ENCODE measurements at places on chromosomes 7 and 10. TPM values are rescaled to one million over a fixed set of nuclear protein-coding genes. Genes with fewer than 3 reads are reported as not detected.
A peak's percentile ranks its signal among the peaks of the same experiment; 100 is the strongest.

DNA sequence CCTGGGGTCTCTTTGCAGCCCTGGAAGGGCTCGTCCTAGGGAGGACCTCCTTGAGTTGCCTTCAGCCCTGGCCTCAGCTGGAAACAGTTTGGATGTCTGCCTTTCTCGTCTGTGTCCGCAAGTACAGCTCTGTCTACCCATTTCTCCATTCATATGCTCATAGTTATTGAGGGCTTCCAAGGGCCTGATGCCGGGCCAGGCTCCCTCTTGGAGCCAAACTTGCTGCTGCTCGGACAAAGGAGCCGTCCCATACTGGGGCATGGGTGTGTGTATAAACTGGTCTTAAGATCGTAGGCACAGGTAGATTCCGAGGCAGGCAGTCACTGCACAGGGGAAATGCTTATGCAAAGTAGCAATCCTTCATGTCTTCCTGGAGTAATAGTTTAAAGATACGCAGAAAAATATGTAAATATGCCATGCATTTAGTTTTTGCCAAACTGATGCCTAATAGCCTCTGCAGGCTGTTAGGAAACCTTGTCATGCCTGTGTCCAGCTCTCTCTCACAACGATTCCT is 117.0 kb upstream of the BTBD16 start:
- no peak overlapping the region for H3K27ac ChIP-seq
- no peaks in the 10 kb centered on the region for H3K36me3 ChIP-seq
- no peak for DNase-seq
- no peaks in the 10 kb centered on the region for H3K4me1 ChIP-seq

GRCh38 chr7:157477550-157478212 is 140.9 kb downstream of the DNAJB6 start:
- no peaks in the 10 kb centered on the region for H3K36me3 ChIP-seq
- no peaks in the 10 kb centered on the region for H3K4me1 ChIP-seq
- no peak overlapping the region for H3K27ac ChIP-seq
- no peak overlapping the region for H3K4me3 ChIP-seq

The GPC2 gene
- 6.1 TPM for total RNA-seq

The CUL1 gene
- 51.1 TPM for total RNA-seq

GRCh38 chr10:33706191-33706590 is 371.7 kb upstream of the NRP1 start:
- H3K4me3 ChIP-seq = no peak overlapping the region
- no peaks in the 10 kb centered on the region for H3K36me3 ChIP-seq
- DNase-seq = no peak
- no peaks in the 10 kb centered on the region for H3K4me1 ChIP-seq

GRCh38 chr7:22610951-22611757 is 111.2 kb upstream of the STEAP1B start:
- no peak for DNase-seq
- no peaks in the 10 kb centered on the region for H3K27me3 ChIP-seq
- H3K36me3 ChIP-seq = no peaks in the 10 kb centered on the region

The MYL7 gene
- not detected for total RNA-seq

DNA sequence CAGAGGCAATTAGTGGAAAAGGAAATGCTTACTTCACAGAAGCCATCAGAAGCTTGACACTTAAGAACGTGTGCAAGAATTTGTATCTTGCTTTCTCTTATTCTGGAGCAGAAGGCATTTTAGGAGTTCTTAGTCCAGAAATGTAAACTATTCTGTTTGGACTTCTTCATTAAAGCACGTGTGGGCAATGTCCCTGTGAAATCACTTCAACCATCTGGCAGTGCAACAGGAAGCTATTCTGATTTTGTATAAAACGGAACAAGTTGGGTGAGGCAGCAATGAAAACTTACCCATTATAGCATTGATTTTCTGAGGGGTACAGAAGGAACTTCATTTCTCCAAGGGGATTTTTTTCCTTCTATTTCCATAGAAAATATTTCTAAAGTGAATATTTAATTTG is 21.3 kb upstream of the ARHGAP21 start:
- no peak for DNase-seq
- no peak overlapping the region for H3K4me3 ChIP-seq
- no peaks in the 10 kb centered on the region for H3K36me3 ChIP-seq
- no peaks in the 10 kb centered on the region for H3K4me1 ChIP-seq
- no peaks in the 10 kb centered on the region for H3K27me3 ChIP-seq

The C10orf53 gene
- total RNA-seq = not detected

The AASS gene
- total RNA-seq = 10.8 TPM

GRCh38 chr7:7620236-7620635 is 20.3 kb upstream of the UMAD1 start:
- no peak for DNase-seq
- H3K4me3 ChIP-seq = no peak overlapping the region
- no peaks in the 10 kb centered on the region for H3K36me3 ChIP-seq
- H3K27ac ChIP-seq = no peak overlapping the region

DNA sequence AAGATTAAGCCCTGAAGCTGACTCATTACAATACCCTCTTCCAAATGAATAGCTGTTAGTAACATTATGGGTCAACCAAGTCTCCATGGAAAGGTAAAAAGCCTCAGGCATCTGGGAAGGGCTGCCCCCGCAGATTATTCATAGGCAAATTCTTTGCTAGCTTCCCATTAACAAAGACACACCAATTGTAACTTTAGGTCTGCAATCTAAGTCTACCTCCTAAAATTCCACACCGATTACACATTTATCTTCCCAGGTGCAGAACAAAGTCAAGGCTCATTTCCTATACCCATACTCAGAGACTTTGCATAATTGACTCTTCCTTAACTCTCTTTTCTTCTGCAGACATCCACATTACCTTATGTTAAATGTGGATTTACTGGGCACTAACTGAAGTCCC is 826.3 kb upstream of the MBL2 start:
- no peak overlapping the region for H3K4me3 ChIP-seq
- no peaks in the 10 kb centered on the region for H3K27me3 ChIP-seq
- no peak for DNase-seq
- H3K4me1 ChIP-seq = no peaks in the 10 kb centered on the region

GRCh38 chr7:80940539-80941207 is 21.8 kb upstream of the SEMA3C start:
- no peak overlapping the region for H3K4me3 ChIP-seq
- no peaks in the 10 kb centered on the region for H3K36me3 ChIP-seq
- no peaks in the 10 kb centered on the region for H3K27me3 ChIP-seq
- H3K27ac ChIP-seq = no peak overlapping the region
- H3K4me1 ChIP-seq = no peaks in the 10 kb centered on the region
- DNase-seq = no peak

GRCh38 chr7:99099499-99100077 is 44.3 kb downstream of the SMURF1 start:
- H3K4me3 ChIP-seq = no peak overlapping the region
- no peaks in the 10 kb centered on the region for H3K36me3 ChIP-seq
- H3K4me1 ChIP-seq = no peaks in the 10 kb centered on the region

The NEURL1 gene
- total RNA-seq = 0.30 TPM

GRCh38 chr10:1638889-1639419 is 98.4 kb downstream of the ADARB2 start:
- no peaks in the 10 kb centered on the region for H3K27me3 ChIP-seq
- no peak overlapping the region for H3K4me3 ChIP-seq
- H3K27ac ChIP-seq = no peak overlapping the region

The H2BK1 gene
- 3.1 TPM for total RNA-seq

- H3K27ac ChIP-seq = no peak overlapping the region
- no peaks in the 10 kb centered on the region for H3K4me1 ChIP-seq
- no peaks in the 10 kb centered on the region for H3K27me3 ChIP-seq
- no peak overlapping the region for H3K4me3 ChIP-seq
- H3K36me3 ChIP-seq = no peaks in the 10 kb centered on the region
- DNase-seq = no peak
Measured at GRCh38 chr7:28767356-28767755, 190.8 kb downstream of the TRIL start.

DNA sequence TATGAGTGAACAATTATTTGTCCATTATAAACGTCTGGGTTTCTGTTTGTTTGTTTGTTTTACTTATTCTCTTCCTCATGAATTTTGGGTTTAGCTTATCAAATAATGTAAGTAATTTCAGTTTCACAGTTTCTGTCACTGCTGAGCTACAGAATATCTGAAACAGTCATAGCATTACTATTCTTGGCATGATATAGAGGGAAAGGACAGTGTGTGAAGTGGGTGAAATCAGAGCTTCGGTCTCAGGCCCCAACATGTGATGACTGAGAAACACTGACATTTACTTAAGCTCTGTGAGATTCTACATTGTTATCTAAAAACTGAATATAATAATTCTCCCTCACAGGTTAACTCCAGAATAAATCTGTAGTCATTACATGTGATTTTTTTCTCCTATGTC is 8.8 kb upstream of the OR6V1 start:
- peaks cover 15% of the 10 kb centered on the region for H3K4me1 ChIP-seq
- no peak for DNase-seq
- no peak overlapping the region for H3K4me3 ChIP-seq
- H3K27me3 ChIP-seq = no peaks in the 10 kb centered on the region
- H3K36me3 ChIP-seq = no peaks in the 10 kb centered on the region

GRCh38 chr7:5424749-5425506 is 1.3 kb upstream of the TNRC18 start:
- H3K4me3 ChIP-seq = peak overlapping the region; percentile 43
- H3K36me3 ChIP-seq = no peaks in the 10 kb centered on the region
- no peak overlapping the region for H3K27ac ChIP-seq
- peaks cover 92% of the 10 kb centered on the region for H3K4me1 ChIP-seq
- DNase-seq = peak; percentile 64

The ACHE gene
- total RNA-seq = 0.24 TPM

DNA sequence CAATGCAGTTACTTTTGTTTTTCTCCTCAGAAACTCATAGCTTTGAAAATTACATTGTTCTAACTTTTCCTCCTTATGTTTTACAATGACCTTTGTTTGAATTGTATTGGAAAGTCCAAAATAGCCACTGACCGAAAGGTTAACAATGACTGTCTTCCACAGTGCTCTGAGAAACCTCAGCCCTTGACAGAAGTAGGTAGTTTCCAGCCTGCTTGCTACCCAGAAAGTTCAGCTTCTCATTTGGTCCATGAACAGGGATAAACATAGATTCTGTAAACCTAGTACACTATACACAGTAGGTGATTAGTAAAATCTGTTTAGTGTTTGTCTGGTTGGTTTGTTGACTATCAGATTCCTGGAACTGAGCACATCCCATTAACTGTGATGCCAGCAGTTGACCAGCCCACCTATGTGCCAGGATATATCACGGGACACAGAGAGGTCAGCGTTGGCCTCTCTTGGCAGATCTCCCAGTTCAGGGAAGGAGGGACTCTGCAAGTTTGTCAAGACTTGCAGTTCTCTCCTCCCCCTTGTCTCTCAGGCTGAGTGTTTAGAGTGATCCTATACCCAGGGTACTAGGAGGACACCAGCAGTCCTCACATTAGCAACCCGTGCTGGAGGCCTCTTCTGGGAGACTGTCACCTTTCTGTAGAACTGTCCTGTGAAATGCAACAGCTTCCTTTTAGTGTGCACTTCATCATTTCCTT is 297.6 kb downstream of the ARHGAP12 start:
- no peaks in the 10 kb centered on the region for H3K36me3 ChIP-seq
- no peaks in the 10 kb centered on the region for H3K27me3 ChIP-seq
- H3K4me1 ChIP-seq = no peaks in the 10 kb centered on the region
- no peak overlapping the region for H3K27ac ChIP-seq

DNA sequence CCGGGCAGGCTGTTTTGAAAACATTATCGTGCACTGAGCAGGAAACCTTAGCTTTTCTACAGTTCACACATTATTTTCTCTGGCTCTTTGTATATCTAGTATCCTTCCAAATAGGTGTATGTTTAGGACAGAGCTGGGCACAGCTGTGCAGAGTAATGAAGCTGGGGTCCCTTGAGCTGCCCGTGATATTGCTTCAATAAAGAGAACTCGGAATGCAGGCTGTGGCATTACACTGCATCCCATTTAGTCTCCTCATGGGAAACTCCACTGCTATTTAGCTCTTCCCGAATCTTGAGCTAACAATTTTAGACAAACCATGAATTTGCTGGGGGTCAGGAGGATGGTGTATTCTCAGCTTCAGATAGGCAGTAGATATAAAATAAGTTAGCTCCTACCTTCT is 348.3 kb downstream of the ACTR3B start:
- H3K4me3 ChIP-seq = no peak overlapping the region
- no peak overlapping the region for H3K27ac ChIP-seq
- DNase-seq = no peak
- H3K4me1 ChIP-seq = no peaks in the 10 kb centered on the region
- H3K27me3 ChIP-seq = no peaks in the 10 kb centered on the region
- no peaks in the 10 kb centered on the region for H3K36me3 ChIP-seq

DNA sequence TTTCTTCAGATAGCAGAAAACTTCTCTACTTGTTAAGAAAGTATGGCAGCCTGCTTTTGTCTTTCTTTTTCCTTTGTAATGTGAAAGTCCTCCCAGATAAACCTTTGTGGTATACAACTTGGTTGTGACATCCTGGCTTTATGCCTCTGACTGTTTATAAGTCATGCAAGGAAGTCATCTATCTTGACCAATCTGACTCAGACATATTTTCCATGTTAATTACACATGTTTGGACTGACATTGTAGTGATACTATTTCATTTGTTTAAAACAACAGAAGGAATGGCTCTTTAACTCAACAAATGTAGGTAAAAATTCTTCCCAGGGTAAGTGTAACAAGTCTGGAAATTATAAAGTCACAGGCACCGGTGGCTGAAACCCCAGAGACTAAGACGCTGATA is 341.6 kb upstream of the MEOX2 start:
- no peak overlapping the region for H3K4me3 ChIP-seq
- H3K36me3 ChIP-seq = no peaks in the 10 kb centered on the region
- DNase-seq = no peak
- no peak overlapping the region for H3K27ac ChIP-seq
- H3K27me3 ChIP-seq = no peaks in the 10 kb centered on the region
- no peaks in the 10 kb centered on the region for H3K4me1 ChIP-seq

DNA sequence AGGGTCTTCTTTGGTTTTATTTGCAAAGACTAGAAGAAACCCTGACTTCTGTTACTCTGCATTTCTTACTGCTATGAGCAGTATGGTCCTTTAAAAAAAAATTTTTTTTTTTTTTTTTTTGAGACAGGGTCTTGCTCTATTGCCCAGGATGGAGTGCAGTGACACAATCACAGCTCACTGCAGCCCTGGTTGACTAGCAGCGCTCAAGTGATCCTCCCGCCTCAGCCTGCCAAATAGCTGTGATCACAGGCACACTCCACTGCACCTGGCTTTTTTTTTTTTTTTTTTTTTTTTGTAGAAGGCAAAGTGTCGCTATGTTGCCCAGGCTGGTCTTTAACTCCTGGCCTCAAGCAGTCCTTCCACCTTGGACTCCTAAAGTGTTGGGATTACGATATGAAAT is 17.4 kb downstream of the CNNM2 start:
- no peak for DNase-seq
- H3K36me3 ChIP-seq = no peaks in the 10 kb centered on the region
- H3K27me3 ChIP-seq = no peaks in the 10 kb centered on the region

GRCh38 chr7:145978769-145979168 is 137.8 kb upstream of the CNTNAP2 start:
- H3K4me3 ChIP-seq = no peak overlapping the region
- no peak overlapping the region for H3K27ac ChIP-seq
- H3K36me3 ChIP-seq = no peaks in the 10 kb centered on the region
- H3K4me1 ChIP-seq = no peaks in the 10 kb centered on the region
- H3K27me3 ChIP-seq = no peaks in the 10 kb centered on the region

- no peaks in the 10 kb centered on the region for H3K27me3 ChIP-seq
- H3K4me3 ChIP-seq = no peak overlapping the region
- DNase-seq = no peak
- H3K4me1 ChIP-seq = no peaks in the 10 kb centered on the region
- no peak overlapping the region for H3K27ac ChIP-seq
Measured at GRCh38 chr10:51255381-51255780, 181.1 kb downstream of the PRKG1 start.

Measured in B cell (primary cell).